ENCODE measurements at places on chromosomes 13 and 19.
A peak's percentile ranks its signal among the peaks of the same experiment; 100 is the strongest.

- DNase-seq: no peak
Observed at GRCh38 chr19:15124572-15125231, 17.5 kb downstream of the SYDE1 start.

- DNase-seq: no peak
Observed at GRCh38 chr13:21233086-21233485, 56.6 kb downstream of the MRPL57 start.

- DNase-seq: no peak
Observed at GRCh38 chr19:3281026-3281425, 56.6 kb downstream of the CELF5 start.

DNA sequence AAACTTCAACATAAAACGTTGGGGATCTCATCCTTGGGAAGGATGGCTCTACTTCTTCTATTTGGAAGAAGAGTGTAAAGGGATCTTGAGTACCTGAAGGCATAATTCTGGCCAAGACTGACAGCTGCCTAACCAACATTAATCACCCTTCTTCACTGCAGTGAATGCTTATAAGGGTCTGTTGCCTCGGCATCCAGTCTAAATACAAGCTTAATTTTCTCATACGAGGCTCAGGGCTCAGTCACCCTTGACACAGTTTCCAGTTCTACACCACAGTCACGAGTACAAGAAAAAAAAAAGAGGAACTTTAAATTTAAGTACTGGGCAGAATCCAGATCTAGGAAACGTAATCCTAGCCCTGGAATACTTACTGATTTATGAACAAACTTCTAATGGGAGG, 9.0 kb downstream of the FPR3 start:
- DNase-seq: no peak

GRCh38 chr13:93226065-93226622, 463 bp upstream of the GPC6 start:
- no peak for DNase-seq

- DNase-seq: no peak
Observed at GRCh38 chr13:31045286-31046081, 113.0 kb downstream of the TEX26 start.

GRCh38 chr13:45207319-45207718, 6.5 kb upstream of the KCTD4 start:
- no peak for DNase-seq

DNA sequence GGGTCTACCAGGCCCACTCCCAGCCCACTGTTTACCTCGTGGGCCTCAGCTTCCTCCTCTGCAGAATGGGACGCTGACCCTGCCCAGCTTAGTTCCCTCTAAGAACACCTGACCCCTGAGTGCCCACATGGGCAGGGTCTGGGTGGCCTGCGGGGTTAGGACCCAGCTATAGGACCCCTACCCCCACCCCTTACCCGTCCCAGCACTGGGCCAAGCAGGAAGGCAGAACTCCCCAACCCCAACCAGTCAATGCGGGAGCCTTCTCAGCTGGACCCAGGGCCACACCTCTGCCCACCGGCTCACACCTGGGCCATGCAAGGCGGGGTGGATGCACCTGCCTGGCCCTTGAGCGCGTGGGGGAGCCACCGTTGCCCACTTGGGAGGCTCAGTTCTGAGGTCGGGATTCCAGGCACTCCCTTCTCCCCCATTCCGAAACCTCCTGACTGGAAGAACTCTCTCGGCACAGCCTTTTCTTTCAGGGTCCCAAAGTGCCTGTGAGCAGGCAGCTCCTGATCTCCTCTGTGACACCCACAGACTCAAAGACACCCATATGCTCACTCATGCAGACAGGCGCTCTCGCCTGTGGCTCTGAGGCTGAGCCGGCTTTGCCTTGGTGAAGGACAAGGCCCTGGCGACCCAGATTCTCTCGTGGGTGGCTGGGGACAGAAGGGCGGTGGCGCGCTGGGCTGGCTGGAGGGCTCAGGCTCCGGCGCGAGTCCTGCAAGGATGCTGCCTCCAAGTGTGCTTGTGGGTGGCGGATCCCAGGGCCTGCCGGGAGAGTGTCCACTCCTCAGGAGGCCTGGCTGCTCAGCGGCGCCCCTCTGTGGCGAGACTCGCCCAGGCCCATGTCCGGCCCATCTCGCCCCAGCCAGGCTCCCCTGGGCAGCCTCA, 27.9 kb upstream of the PARP4 start:
- peak; percentile 40 for DNase-seq

- DNase-seq: peak; percentile 69
Observed at GRCh38 chr13:26050568-26051230, 1.1 kb downstream of the SHISA2 start.

DNA sequence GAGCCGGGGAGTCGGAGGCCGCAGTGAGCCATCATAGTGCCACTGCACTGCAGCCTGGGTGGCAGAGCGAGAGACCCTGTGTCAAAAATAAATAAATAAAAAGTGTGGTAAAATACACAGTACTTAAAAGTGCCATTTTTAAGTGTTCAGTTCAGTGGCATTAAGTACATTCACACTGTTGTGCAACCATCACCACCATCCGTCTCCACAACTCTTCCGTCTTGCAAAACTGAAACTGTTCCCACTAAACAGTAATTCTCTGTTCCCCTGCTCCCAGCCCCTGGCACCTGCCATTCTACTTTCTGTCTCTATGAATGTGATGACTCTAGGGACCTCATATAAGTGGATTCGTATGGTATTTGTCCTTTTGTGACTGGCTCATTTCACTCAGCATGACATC, 13.3 kb downstream of the SLC25A42 start:
- DNase-seq: no peak

DNA sequence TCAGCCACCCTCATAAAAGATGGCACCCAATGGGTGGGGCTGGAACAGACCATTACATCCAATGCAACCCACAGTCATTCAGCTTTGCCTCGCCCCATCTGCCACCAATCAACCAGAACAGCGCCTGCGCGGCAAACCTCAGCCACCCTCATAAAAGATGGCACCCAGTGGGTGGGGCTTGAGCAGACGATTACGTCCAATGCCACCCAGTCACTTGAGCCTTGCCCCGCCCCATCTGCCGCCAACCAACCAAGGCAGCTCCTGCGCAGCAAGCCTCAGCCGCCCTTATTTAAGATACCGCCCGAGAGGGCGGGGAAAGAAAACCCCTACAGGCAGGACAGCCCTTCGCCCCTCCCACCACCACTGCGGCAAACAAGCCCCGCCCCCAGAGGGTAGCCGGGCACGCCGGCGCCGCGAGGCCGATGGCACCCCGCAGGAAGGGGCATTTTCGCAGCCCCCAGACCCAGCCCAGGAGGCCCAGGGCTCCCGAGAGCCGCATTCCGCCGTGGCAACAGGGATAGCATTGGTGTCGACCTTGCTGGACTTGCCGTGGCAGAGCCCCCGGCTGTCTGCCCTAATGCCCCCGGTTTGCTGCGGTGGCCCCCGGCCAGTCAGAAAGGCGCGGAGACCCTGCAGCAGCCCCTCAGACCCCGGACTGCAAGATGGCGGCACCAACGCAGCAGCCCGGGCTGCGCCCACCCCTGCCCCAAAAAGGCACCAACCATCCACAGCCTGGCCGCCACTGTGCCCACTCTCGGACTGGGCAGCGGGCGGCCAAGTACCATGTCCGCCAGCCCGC, 675 bp downstream of the PEG3 start:
- peak; percentile 97 for DNase-seq

GRCh38 chr13:113393563-113394338, 29.8 kb upstream of the GRTP1 start:
- DNase-seq: peak; percentile 87

DNA sequence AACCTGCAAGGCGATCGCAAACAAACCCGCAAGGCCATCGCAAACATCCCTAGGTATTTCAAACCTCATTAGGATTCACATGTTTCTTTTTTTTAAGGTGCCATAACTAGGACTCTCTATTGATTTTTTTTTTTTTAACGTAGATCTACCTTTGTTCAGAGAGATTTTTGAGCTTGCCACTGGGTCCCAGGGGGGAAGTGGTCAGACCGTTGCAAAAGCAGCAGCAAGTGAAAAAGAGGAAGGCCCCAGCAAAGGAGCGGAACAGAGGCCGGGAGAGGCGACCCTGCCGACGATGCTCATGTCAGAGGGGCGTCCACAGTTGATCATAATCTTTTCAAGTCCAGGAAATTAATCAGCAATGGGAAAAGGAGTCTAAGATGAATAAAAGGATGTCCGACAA, 32.7 kb upstream of the FLT1 start:
- DNase-seq: no peak

GRCh38 chr13:33127009-33127551, 110.9 kb downstream of the KL start:
- DNase-seq: no peak

DNA sequence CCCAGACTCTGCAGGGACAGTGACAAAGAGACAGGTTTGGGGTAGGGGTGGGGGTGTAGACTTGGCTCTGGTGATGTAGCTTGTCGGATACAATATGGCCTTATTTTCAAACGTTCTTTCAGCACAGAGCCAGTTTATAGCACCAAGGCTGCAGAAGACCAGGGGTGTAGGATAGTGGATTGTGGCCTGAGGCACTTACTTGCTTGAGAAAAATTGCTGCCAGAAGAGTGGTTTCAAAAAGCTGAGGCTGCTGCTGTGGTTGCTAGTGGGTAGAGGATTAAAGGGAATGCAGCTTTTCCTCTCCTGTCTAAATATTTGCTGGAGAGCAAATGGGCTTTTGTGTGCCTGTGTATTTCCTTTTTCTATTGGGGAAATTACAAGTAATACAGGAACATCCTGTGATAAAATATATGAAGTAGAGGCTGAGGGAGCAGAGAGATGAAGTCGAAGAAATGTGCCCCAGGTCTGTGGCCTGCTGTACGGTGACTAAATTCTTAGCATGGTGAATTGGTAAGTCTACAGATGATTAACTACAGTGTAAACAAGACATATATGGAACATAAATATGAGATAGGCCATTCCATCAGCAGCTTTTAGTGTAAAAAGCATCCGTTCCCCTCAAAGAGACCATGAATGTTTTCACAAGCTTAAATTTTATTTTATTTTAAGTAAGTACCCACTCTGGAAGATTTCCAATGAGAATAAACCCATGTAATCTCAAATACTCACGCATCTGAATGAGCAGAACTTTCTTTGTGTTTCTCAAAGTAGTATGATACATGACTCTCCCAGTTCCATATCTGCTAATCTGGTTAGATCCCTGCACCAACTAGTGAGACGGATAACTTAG, 112.9 kb downstream of the LRCH1 start:
- DNase-seq: no peak

DNA sequence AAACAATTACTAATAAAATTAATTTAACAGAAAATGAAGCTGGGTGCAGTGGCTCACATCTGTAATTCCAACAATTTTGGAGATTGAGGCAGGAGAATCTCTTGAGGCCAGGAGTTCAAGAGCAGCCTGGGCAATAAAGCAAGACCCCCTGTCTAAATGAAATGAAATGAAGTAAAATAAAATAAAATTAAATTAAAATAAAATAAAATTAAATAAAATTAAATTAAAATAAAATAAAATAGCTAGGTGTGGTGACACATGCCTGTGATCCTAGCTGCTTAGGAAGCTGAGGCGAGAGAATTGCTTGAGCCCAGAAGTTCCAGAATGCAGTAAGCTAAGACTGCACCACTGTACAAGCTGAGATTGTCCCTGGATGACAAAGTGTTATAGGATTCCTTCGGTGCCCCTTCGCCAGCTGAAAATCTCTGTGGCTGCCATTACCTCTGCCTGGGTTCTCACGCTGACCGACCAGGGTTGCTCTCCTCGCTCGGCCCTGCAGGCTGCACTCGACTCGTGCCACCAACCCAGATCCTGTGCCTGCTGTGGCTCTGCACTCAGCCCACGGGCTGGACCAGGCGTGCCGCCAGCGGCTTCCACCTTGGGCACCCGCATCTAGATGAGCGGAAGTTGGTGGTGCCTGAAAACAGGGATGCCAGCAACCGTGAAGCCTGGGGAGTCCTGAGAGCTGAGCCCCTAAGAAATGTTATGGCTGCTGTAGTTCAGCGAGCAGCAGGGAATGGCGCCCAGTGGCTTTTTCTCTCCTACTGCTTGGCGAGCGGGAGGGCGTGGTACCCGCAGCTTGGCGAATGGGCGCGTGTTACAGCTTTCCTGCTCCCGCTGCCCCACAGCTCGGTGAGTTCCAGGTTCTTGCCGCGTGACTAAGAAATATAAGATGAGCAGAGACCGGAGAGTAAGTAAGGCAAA, 539.2 kb upstream of the PCDH9 start:
- no peak for DNase-seq

DNA sequence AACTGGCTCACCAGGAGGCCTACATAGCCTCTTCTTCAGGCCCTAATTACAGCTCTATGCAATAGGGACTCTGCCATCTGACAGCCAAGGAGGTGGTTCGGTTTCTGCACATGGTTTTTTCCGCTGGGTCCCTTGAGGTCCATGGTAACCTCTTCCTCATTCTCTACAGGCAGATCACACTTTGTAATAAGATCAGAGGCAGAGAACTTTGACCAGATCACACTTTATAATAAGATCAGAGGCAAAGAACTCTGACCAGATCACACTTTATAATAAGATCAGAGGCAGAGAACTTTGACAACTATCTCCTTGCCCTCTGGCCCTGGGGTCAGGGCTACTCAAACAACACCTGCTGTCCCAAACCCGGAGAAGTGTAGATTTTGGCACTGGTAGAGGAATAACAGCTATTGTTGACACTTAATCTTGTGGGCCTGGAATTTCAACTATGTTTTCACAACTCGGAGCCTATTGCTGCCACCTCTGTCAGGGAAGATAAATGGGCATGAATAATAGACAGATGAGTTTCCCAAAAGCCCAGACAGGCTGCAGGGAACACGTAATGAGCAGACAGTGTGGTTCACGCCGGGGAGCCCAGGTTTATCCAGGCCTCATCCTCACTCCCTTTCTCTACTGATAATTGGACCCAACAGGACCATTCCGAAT, 246.1 kb downstream of the UQCRFS1 start:
- no peak for DNase-seq

- no peak for DNase-seq
Observed at GRCh38 chr19:45959517-45960025, 14.1 kb downstream of the NOVA2 start.

- no peak for DNase-seq
Observed at GRCh38 chr13:30027569-30028455, 177.4 kb upstream of the UBL3 start.

DNA sequence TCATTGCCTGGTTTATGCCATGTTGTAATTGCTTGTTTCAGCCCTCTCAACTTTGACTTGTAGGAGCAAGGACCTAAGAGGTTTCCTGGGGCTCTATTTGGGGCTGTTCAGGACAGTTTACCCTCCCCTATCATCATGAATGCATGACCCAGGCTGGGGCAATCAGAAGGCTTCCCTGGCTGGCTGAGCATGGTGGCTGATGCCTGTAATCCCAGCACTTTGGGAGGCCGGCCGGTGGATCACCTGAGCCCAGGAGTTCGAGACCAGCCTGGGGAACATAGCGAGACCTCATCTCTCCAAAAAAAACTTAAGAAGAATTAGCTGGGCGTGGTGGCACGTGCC, 6.1 kb upstream of the LSM4 start:
- DNase-seq: no peak

GRCh38 chr13:99265821-99266426, 7.7 kb upstream of the GPR18 start:
- DNase-seq: peak; percentile 67

All from lung (tissue), 17 donors.